Nucleus accumbens (tissue), 56 donors: ENCODE measurements at places on chromosomes 3 and 15.

- no peak for DNase-seq
Measured at GRCh38 chr15:38782156-38782555, 217.5 kb upstream of the RASGRP1 start.

DNA sequence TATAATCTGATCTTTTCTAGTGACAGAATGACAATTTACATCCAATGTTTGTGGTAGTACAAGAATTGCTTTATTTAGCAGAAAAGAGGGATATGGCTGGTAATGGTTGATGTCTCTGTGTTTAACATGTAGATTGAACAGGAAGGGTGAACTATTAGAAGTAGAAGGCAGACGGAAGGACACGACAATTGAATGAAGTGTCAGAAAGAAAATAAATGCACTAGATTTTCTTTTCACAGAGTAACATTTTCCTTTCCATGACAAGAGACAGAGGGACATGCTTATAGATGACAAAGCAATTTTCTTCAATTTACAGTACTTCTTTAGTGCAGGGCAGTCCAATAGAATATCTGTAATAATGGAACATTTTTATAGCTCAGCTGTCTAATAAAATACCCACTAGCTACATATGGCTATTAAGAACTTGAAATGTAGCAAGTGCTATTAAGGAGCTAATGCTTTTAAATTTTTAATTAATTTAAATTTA lies 48.9 kb upstream of the MBNL1 start:
- DNase-seq: no peak

DNA sequence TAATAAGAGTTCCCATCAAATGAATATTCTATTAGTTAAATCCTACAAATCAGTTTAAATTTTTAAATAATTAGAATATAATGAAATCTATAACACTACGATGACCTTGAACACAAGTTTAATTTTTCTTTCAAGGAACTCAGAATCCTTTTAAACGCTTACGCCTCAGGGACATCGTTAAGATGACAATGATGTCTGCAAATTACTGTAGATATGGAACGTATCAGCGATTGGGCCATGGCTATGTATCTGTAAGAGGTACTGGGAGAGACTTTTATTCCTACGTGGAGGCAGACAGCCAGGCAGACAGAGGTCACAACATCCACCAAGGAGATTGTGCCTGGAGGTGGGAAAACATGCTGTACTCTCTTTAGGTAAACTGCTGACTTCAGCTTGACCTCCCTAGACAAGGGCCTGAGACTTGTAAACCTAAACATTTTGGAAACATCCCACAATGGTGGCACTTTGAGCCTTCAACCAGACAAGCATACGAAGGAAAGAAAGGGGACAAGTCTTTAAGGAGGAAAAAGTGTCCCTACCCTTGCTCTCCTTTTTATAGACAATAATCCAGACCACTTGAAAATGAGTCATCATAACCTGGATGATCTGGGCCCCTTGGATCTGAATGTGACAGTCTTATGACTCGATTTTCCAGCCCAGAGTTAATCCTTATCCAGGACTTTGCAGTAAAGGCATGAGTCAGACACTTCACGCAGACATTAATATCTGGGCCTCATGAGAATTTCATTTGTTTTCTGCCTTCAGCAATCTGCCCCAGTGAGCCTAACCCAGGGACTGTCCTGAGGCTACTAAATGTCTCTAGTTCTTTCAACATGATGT lies 6.8 kb upstream of the LDHAL6B start:
- no peak for DNase-seq

GRCh38 chr15:48855501-48856440 lies 22.2 kb upstream of the EID1 start:
- DNase-seq: no peak

DNA sequence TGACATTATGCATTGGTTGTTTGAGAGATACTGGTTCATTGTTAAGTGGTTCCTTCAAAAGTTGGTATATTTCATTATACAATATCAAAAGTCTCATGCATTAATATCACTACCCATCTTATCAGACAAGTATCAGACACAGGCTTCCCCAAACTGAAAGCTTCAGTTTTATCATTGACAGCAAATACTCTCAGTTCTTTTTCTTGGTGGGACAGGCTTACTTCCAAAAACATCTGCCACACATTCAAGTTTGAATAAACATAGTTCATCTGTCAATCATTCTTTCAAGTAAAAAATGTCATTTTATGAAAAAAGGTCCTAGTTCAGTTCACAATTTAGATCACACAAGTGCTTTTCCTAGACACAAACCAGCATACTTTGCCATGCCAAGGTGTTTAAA lies 280.0 kb upstream of the TRIM42 start:
- no peak for DNase-seq

DNA sequence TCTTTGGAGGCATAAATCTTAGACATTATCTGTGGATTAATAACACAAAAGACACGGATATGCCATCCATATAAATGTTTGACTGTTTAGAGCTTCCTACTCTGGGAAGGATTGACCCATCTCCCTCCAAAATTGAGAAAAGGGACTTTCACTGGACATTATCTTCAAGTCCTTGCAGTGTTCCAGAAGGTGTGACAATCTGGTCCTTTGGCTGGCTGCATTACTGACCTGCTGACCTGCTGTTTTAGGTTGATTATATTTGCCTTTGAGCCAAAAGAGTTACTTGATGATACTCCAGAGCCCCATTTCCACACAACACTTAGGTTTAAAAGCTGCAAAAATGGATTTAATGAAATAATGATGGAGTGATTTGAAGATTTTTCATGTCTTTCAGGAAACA lies 504.6 kb downstream of the LPP start:
- no peak for DNase-seq

DNA sequence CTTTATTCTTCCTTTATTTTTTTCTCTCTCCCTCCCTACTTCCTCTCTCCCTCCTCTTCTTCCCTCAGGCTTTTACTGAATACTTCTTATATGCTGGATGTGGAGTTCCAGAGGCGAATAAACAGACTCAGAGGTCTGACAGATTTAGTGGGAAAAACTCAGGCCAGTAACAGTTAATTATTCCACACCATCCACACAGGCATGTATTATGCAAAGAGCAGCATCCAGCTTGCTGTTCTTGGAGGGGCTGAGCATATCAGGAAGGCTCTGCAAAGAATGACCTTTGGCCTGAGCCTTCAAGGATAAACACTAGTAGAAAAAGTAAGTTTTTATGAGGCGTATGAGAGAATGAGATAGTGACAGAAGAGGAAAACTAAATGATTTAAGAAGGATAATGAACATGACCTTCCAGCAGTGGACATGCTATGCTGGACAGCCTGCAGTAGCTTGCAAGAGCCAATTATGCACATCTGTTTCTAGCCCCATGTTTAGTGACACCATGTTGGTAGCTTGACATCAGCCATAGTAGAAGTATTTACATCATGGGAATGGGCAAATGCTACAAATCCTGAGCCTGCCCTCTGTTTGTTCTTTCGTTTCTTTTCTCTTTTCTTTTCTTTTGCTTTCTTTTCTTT lies 387.4 kb downstream of the EPHB1 start:
- no peak for DNase-seq

DNA sequence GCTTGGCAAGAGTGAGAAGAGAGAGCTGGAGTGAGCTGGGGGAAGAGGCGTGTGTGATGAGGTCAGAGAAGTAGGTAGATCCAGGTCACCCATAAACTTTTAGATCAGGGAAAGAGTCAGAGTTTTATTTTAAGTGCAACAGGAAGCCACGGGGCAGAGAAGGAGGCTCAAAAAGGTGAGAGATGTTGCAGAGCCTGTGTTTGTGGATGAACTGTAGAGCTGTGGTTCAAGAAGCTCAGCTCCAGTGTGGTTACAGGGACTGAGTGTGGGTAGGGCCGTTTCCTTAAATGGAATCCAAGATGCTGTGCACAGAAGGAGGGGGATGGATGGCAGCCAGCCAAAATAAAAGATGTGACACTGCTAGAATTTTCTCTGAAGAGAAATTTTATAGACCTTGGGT lies 337.2 kb downstream of the SATB1 start:
- DNase-seq: no peak

GRCh38 chr3:150681057-150681456 lies 22.7 kb downstream of the ERICH6 start:
- no peak for DNase-seq

DNA sequence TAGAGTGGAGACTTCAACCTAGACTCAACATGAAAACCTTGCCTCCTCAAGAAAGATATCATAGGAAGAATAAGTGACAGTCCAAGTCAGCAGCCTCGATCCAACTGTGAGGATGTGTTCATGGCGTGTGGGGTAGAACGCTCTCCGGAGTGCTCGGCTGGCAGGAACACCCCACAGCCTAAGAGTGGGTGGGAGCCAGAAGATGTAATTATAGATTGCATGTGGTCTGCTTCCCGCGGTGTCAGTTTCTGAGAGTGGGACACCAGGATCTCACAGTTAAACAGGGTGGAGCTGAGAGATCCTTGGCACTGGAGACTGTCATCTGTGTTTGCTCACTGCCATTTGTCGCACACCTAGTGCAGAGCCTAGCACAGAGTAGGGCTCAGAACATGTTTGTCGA lies 158.0 kb downstream of the CTNNB1 start:
- DNase-seq: no peak

DNA sequence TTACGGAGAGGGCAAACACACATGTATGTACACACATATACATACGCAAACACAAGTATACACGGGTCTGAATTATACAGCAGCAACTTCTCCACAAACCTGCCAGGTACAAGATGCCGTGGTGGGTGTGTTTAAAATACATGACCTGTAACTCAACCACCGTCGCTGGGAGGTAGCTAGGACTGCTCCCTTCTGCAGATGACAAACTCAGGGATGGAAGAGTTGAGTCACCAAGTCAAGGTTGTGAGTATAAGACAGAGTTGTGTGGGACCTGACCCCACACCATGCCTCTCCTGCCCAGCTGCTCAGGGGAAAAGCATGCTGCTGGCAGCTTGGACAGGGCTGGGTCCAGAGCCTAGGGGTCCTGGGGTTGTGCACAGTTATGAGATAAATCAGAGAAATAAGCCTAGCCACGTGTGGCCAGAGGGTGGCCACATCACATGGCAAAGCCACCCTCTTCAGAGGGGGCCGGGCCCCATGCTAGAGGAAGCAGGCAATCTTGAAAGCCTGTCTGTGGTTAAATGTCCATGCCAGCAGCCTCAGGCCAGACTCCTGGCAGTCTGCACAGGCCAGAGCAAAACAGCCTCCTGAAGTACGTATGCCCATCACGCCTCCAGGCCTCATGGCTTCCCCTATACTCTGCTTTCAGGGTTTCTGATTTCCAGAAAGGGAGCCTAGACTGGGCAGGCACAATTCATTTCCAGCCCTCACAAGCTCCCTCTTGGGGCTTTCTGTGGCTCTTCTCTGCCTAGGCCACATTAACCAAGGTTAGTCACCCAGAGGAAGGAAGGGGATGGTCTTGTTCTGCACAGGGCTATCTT lies 107.7 kb upstream of the RPL32 start:
- no peak for DNase-seq

GRCh38 chr3:45273681-45274515 lies 47.8 kb upstream of the TMEM158 start:
- DNase-seq: no peak

DNA sequence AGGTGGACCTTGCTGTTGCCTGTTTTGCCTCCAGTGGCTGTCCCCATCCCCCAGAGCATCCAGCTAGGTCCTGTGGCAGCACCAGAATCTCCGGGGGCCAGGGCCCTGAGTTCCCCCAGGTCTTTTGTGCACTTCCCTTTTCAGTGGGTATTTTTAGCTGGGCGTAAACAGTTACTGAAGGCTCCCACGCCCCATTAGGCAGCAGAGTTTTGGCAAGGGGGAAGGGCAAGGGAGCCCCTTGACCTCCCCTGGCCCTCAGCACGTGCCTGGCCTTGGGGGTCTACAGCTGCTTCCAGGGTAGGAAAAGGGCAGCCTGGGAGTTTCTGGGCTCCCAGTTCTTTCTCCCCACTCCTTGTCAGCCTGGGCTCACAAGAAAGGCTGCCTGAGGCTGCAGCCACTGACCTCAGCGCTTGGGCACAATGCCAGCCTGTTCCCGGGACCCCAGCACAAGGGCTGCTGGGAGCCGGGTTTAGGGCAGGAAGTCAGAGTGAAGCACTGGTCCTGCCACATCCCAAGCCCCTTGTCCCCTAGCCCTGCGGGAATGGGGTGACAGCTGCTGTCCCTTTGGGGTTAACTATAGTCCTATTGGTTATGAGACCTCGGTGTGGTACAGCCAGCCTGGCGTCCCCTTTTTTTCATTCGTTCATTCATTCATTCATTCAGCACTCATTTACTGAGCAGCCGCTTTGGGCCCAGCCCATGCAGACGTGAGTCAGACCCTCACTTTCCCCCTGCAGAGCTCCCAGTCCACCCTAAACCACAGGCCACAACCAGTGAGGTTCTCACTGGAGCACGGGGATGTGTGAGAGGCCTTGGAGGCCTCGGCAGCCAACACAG lies 8.4 kb downstream of the CSK start:
- DNase-seq: peak; percentile 47

- no peak for DNase-seq
Measured at GRCh38 chr3:17965331-17965730, 222.9 kb upstream of the TBC1D5 start.

GRCh38 chr3:123194552-123194951 lies 7.2 kb upstream of the SEC22A start:
- DNase-seq: no peak
